ENCODE measurements at places on chromosomes 7 and 10.

DNA sequence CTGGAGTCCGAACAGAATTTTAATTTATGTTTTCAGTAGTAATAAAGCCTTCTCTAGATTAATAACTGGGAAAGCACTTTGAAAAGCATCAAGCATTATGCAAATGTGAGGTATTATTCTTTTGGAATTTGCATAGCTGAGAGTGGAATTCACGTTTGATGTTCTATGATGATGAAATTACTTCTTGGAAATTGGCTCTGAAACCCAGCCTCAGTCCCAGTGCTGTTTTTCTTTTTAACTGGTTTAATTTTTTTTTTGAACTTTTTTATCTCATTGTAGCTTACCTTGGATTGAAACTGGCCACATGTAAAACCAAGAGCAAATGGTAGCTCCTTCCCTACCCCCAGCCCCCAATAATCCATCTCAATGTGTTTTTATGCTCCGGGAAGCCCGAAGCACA is 1.2 kb downstream of the TBXAS1 start:
- DNase-seq, result no peak

- no peak for DNase-seq
These were observed 64.8 kb downstream of the SORBS1 start for GRCh38 chr10:95496246-95496911.

GRCh38 chr7:116447436-116447835 is 52.1 kb upstream of the CAV2 start:
- DNase-seq, result no peak

DNA sequence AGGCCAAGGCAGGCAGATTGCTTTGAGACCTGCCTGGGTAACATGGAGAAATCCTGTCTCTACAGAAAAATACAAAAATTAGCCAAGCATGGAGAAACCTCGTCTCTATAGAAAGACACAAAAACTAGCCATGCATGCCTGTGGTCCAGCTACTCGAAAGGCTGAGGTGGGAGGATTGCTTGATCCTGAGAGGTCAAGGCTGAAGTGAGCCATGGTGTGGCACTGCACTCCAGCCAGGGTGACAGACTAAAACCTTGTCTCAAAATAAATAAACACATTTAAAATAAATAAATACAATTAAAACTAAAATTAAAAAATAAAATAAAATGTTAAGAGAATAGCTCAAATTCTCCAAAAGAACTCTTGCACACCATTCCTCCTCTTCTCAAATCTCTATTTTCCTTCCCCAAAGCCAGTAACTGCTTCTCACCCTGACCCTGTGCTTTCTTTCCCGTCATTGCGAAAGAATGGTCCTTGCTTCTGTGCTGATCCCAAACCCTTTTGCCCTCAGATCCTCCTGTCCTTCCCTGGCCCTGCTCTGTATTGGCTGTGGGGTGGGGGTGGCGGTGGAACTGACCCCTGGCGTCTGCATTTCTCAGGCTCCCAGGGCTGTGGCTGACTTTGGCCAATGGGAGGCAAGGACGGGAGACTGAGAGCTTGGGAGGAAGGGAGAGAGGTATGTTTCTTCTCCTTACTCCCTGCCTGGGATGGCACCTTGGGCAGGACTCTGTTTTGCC is 12.4 kb downstream of the SRGN start:
- DNase-seq, result no peak

DNA sequence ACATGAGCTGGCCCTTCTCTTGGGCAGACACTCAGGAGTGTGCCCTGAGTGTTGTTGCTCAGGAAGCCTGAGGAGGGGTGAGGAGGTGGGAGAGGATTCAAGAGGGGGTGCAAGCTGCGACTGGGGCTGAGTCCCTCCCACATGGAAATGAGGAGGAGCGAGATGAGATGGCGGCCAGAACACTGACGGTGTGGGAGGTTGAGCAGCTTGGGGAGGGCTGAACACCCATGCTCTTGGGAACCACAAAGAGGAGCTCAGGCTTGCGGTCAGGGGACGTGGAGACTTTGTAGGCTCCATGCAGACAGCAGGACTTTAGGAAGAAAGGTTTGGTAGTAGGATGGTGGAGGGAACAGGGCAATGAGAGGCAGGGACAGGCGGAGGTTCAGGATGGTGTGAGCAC is 163.2 kb upstream of the SHH start:
- DNase-seq, result no peak

DNA sequence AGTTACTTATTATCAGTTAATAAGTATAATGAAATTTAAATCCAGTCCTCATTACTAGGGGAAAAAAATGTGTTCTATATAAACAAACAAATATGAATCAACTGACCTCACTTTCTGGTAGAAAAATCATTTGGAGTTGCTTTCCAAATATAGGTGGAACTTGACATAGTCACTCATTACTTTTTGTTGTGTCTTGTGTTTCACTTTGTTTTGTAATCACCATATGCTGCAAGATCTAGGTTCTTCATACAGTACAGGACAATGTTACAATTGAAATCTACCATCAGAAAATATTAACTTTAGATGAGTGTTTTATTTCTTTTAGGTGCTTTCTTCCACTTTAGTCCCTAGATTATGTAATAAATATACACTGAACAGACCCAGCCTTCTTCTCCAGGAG is 16.9 kb downstream of the TFEC start:
- DNase-seq, result no peak

DNA sequence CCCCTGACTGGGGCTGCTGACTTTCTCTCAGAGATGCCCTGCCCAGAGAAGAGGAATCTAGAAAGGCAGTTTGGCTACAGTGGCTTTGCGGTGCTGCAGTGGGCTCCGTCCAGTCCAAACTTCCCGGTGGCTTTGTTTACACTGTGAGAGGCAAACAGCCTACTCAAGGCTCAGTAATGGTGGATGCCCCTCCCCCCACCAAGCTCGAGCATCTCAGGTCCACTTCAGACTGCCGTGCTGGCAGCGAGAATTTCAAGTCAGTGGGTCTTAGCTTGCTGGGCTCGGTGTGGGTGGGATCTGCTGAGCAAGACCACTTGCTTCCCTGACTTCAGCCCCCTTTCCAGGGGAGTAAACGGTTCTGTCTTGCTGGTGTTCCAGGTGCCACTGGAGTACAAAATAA is 734.5 kb upstream of the LRRN3 start:
- no peak for DNase-seq

- DNase-seq, result no peak
These were observed 144.6 kb downstream of the ST7 start for GRCh38 chr7:117097860-117098259.

- no peak for DNase-seq
These were observed 11.4 kb upstream of the PAX4 start for GRCh38 chr7:127629268-127629854.

DNA sequence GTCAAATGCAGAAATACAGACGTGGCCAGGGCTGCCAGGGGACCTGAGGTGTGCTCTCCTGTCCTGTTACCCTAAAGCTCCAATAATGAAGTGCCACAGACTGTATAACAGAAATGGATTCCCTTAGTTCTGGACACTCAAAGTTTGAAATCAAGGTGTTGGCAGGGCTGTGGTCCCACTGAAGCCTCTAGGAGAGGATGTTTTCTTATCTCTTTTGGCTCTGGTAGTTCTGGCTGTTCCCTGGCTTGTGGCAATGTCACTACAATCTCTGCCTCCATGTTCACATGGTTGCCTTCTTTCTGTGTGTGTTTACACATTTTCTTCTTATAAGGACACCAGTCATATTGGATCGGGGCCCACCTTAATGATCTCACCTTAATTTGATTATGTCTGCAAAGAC is 15.3 kb upstream of the EEPD1 start:
- DNase-seq, result no peak

DNA sequence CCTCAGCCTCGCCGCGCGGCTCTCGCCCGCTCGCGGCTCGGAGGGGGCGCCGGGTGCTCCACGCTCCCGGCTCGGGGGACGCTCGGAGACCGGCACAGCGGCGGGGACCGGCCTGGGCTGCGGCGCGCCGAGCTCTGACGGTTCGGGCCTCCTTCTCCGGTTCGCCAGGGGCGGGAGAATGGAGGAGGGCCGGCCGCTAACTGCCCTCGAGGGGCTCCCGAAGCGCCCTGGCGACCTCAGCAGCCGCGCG is 232 bp upstream of the GRID1 start:
- no peak for DNase-seq

- no peak for DNase-seq
These were observed 128.4 kb downstream of the ABCA13 start for GRCh38 chr7:48299580-48300169.

GRCh38 chr7:81175275-81175940 is 256.6 kb upstream of the SEMA3C start:
- DNase-seq, result no peak

GRCh38 chr7:34153656-34154270 is 248.4 kb downstream of the BMPER start:
- DNase-seq, result no peak

DNA sequence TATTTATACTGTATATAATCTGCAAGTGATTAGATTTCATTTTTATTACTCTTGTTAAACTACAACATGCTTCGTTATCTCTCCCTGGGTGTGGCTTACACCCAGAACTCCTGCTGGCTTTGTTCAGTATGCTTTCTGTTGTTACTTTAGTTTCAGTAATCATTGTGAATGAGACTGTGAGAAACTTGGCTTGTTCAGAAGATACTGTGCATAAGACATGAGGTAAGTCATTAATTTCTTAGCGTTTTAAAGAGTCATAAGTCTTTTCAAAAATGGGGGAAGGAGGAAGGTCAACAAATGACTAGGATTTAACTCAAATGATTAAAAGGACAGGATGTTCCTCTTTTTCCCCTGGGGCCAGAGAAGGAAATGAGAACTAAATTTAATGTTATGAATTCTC is 11.6 kb upstream of the ADD3 start:
- DNase-seq, result no peak

GRCh38 chr10:14371581-14371980 is 40.9 kb upstream of the FRMD4A start:
- DNase-seq, result no peak

- no peak for DNase-seq
These were observed 113.9 kb downstream of the IPMK start for GRCh38 chr10:58153751-58154150.

- no peak for DNase-seq
These were observed 772 bp upstream of the ZSCAN25 start for GRCh38 chr7:99615989-99616358.

DNA sequence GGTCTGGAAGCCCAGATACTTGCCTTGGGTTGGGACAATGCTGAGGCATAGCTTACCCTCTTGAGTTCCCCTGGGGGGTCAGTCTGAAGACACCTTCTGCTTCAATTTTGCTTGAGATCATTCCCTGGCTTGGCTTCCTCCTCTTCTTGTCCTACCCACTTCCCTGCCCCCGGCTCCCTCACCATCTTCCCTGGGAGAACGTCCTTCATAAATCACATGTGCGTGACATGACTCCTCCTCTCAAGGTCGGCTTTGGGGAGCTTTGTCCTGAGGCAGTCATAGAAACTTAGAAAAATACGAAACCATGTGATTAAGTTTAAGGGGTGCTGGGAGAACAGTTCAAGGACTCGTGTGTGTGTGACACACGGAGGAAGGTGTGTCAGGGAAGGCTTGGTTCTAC is 122.6 kb downstream of the SH2D4B start:
- DNase-seq, result no peak

- DNase-seq, result no peak
These were observed 181.5 kb downstream of the TRIL start for GRCh38 chr7:28776463-28777157.

- DNase-seq, result no peak
These were observed 3.6 kb upstream of the JAKMIP3 start for GRCh38 chr10:132062116-132062515.

DNA sequence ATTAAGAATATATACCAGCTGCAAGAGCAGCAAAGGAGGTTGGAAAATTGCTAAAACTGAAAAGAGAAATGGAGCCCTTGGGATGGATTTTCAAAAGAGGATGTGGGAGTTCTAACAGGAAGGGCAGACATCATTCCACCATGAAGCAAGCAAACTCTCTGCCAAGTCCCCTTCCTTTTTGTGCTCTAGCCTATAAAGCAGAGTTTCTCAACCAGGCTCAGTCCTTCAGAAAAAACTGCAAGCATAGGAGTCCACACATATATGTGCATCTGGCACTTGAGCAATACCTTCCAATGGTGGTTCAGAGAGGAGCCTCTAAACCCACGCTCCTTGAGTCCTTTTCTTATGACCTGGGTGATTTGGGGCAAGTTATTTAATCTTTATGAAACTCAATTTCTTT is 98.6 kb upstream of the MKX start:
- no peak for DNase-seq

- no peak for DNase-seq
These were observed 94.9 kb downstream of the GLI3 start for GRCh38 chr7:42142089-42142488.

DNA sequence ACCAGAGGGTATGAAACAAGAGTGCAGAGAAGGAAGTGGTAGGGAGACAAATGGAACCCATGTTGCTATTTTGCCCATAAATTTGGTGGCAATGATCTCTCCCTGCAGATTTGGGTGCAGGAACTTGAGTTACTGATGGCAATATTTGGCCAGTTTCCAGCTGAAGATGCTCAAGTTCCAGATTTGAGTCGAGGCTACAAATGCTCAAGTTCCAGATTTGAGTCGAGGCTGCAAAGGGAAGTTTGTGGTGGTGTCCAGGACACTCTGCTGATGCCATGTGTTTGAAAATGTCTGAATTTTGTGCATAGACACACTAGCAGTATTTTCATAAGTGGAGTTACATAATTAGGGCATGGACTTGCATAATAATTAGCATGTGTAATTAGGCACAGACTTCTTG is 40.8 kb downstream of the TBXAS1 start:
- DNase-seq, result no peak

DNA sequence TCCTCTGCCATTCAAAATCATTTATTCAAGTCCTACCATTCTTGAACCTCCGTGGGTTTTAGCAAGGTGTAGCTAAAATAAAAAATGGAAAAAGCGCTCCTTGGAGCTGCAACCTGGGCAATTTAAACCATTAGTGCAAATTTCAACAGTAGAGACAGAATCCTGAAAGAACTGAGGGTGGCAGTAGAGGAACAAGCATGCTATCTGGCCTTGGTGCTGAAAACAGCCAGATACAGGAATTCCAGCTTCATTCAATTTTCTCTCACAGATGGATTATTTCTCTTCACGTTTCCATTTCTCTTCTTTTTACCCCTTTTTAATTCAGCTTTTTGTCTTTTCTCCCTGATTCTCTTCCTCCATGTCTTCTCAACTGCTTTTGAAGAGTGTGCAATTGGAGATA is 77.7 kb downstream of the OTUD1 start:
- no peak for DNase-seq

- DNase-seq, result no peak
These were observed 276.4 kb downstream of the TCF7L2 start for GRCh38 chr10:113226399-113226798.

DNA sequence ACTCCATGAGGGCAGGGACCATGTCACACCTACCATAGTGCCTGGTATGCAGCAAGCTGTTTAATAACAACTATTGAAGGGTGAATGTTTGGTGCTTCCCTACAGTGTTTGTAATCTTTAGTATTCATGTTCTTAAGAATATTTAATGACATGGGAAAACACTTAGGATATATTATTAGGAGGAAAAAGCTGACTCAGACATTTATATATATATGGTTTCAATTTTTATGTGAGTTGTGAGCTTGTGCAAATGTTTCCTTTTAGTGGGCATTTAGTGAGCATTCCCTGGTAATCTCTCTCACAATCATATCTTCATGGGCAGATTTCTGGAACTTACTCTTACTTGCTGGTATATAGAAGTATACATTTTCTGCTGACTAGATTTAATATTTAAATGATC is 359.1 kb downstream of the EXOC4 start:
- DNase-seq, result no peak
